ENCODE measurements at places on chromosomes 5 and 9. TPM values are rescaled to one million over a fixed set of nuclear protein-coding genes. Genes with fewer than 3 reads are reported as not detected.

The ENTPD8 gene
- not detected for total RNA-seq

The KIF12 gene
- not detected for total RNA-seq

The ECM2 gene
- total RNA-seq: 7.2 TPM

DNA sequence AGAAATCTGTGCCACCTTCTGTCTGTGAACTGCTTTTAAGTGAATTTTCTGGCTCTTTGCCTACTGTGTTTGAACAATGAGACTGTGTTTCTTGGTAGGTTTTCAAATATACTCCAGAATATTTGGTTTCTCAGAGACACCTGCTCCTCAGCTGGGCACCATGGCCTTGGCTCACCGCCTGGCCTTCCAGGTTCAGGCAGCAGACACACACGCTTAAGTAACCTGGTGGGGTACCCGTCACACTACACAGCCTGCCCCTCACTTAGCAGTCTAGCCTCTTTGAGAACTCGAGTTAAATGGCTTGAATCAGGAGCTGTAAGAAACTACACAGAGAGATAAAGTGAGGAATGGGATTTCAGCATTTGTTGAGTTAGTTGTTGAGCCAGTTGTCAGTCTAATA, 530.5 kb downstream of the MTRR start:
- DNase-seq: no peak

- DNase-seq: no peak
These were observed 606.9 kb downstream of the EBF1 start for GRCh38 chr5:158492841-158493242.

DNA sequence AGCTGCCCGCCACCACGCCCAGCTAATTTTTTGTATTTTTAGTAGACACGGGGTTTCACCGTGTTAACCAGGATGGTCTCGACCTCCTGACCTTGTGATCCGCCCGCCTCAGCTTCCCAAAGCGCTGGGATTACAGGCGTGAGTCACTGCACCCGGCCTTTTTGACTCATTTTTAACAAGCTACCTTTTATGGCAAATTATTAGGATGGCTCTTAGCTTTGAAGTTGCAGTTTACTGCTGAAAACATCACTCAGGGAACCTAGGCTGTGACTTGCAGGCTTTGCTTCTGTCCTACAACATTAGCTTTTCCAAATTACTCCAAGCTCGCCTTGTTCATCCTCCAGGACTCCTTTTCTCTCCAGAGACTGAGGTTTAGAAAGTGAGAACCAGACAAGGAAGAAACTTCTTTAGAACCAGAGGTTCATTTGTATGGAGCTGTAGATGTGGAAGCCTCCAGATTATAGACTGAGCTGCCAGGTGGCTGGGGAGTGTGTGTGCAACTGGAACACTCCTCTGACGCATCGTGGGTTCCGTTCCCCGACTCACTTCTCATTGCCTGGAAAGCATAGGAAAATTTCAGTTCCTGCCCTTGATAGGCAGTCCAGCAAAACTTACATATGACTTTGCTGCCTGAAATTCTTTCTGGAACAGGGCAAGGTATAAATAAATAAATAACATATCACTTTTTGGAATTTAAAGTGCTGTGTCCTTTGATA, 23.8 kb upstream of the SPTAN1 start:
- DNase-seq: no peak

Measured in left ventricle myocardium inferior (tissue), 1 donor.